ENCODE measurements at places on chromosomes 6 and 20.

DNA sequence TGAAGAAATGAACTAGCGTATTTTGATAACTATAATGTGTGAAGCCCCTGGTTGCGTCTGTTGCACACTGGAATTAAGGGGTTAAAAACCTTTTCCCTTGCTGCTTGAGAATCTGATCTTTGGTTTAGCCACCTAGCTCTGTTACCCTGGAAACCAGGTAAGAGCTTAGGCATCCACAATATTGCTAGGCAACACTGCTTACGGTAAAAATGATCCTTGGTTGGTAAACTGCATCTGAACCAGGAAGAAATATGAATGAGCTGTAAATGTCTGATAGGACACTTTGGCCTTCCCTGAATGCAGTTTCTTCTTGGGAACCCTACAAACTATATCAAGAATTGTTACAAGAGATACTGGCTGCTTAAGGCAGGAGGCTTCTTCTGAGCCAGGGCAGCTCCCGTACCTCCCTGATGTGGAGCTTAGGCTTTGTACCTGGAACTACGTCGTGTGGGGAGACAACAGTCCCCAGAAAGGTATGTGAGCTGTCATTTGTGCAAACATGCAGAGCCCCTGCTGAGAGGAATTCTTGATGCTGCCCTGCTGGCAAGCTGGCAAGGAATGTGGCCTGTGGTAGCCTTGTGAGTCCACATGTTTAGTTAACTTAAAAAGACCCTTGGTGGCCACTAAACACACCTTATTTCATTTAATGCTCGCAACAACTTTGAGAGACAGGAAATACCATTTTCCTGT, 18.4 kb downstream of the UBE3D start:
- no peak for DNase-seq

- no peak for DNase-seq
Observed at GRCh38 chr6:167906899-167907298, 80.2 kb downstream of the AFDN start.

DNA sequence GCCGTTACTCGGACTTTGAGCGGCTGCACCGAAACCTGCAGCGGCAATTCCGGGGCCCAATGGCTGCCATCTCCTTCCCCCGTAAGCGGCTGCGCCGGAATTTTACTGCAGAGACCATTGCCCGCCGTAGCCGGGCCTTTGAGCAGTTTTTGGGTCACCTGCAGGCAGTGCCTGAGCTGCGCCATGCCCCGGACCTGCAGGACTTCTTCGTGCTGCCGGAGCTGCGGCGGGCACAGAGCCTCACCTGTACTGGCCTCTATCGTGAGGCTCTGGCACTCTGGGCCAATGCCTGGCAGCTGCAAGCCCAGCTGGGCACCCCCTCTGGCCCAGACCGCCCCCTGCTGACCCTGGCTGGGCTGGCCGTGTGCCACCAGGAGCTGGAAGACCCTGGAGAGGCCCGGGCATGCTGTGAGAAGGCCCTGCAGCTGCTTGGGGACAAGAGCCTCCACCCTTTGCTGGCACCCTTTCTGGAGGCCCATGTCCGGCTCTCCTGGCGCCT, 7.2 kb downstream of the SNX21 start:
- no peak for DNase-seq

DNA sequence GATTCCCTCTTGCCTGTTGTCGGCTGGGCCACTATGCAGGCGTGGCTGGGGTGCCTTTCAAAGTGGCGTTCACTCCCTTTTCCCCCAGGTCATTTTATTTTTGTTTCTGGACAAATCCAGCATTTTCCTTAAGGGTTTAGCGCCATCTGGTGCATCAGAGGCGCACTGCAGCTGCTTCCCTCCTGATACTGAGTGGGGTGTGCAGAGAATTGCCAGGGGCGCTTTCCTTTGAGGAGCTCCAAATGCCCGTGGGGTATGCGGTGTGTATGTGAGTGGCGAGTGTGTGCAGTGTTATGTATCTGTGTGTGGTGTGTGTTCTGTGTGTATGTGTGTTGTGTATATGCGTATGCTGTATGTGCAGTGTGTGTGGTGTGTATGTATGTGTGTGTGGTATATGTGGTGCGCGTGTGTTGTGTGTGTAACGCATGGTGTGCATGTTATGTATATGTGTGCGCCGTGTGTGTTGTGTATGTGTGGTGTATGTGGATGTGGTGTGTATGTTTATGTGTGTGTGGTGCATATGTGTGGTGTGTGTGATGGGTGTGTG, 100.1 kb upstream of the AGPAT4 start:
- no peak for DNase-seq

GRCh38 chr6:158284007-158284875, 28.0 kb upstream of the TULP4 start:
- no peak for DNase-seq

- no peak for DNase-seq
Observed at GRCh38 chr20:59160389-59161115, 3.1 kb upstream of the ZNF831 start.

GRCh38 chr20:1741309-1742048, 83.9 kb upstream of the SIRPG start:
- DNase-seq: no peak

DNA sequence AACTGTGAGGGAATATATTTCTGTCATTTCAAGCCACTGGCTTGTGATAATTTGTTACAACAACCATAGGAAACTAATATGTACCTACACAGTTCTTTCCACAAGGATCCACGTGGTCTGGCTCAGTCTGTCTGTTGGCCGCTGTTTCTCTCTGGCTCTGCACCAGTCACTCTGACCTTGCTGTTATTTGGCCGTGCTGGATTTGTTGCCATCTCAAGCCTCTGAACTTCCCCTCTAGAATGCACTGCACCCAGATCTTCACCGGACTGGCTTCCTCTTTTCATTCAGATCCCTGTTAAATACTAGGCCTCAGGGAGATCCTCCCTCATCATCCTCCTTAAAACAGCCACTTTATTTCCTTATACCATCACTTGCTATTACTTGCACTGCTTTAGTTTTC, 446.8 kb downstream of the TFAP2B start:
- DNase-seq: no peak

DNA sequence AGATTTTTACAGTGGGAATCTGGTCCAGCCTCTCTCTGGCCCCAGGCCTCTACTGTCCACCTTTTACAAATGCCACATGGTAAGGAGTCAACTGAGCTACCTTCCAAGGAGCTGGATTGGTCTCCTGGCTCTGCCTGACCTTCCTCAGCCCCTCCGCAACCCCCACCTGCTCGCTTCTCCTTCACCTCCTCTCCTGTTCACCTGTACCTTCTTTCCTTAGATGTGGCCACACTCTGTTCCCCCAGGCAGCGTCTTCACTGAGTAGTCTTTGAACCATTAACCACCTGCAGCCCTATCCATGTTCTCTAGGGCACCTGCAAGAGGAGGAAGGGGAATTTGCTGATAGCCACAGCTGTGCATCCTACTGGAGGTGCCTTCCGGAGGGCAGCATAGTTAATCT, 55.3 kb upstream of the DDR1 start:
- no peak for DNase-seq

DNA sequence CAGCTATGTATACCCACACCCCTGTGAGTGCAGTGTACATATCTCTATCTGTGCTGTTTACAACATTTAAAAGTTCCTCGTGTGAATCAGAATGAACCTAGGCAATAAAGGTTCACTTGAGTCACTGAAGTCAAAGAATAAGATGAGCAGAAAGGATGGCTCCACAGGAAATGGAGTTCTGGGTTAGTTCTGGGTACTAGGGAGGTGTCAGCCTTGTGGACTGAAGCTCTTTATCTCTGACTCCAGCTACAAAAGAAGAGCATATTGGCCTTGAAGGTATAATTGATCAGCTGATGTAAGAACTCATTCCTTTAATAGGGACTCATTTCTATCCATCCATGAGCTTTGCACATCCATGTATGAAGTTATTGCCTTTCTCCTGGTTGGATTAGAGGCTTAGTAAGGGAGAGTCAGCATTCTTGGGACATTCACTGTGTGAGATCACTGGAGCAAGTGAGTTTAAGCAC, 73.9 kb upstream of the BACH2 start:
- no peak for DNase-seq

- no peak for DNase-seq
Observed at GRCh38 chr6:47238456-47238995, 71.2 kb downstream of the TNFRSF21 start.

DNA sequence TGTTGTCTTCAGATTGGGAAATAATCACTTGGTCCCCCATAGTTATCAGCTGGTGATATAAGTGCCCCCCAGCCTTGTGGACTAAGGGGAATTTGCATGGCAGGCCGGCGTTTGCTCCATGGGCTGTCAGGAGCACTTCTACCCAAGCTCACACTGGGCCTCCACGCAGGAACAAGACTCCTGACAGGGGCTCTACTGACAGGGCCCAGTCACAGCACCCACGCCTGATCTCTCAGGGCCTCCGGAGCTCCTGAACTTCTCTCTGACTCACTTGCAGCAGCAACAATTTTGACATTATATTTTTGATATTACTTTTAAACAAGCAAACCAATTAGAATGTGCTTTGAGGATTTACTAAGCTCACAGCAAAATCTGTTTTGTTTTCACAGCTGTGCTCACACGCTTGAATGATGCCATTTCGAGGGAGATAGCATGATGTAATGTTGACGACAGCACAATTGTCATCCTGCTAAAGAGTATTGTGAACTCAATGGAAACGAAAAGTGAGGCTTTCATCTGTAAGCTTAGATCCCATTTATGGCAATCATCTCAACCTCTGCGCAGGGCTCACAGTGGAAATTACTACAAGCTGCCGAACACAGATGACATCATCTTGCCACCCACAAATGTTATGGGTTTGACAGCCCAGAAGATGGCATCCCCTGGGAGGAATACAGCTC, 28.7 kb upstream of the TXNDC5 start:
- DNase-seq: peak; percentile 40

- DNase-seq: no peak
Observed at GRCh38 chr6:139825935-139826374, 451.5 kb upstream of the CITED2 start.

GRCh38 chr6:16514249-16514648, 247.0 kb downstream of the ATXN1 start:
- DNase-seq: no peak

DNA sequence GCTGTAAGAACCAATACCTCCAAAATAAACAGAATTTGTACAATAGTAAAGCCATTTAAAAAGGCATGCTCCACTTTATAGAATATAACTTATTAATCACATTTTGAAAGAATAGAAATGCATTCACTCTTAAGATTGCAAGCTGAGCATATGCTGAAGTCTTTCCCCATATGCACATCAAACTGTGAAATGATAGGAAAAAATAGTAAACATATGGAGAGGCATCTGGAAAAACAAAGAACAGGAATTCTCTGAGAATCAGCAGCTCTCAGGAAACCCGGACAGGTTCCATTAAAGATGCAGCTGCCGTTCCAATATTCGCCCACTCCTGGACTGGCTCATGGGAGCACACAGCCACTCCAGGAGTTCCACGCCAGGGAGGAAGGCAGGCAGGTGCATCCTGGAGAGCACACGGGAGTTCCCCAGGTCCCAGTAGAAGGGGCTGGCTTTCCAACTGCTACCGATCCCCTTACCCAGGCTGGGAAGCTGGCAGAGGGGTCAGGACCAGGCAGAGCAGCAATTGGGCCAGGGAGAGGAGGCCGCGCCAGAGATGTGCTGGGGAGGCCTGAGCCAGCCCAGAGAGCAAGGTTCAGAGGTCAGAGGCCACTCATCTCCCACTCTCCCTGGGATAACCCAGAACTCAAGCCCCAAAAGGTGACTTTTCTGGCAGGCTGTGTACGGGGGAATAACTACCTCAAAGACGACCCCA, 111.1 kb downstream of the DLL1 start:
- DNase-seq: no peak

DNA sequence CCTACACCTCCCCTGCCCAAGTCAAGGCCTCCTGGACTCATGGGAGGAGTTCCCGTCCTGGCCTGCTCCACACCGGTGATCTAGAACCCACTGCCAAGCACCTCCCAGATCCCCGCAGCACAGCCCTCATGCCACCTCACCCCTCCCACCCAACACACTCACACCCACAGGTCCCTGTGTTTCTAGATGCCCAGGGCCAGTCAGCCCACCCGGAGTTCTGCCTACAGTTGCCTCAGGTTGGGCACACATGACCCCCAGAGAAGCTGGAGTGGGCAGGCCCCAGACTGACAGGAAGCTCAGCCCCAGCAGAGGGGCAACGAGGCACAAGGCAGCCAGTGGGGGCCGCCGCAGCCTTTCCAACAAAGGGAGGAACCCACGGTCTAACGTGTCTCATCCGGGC, 29.6 kb downstream of the RRBP1 start:
- DNase-seq: no peak

DNA sequence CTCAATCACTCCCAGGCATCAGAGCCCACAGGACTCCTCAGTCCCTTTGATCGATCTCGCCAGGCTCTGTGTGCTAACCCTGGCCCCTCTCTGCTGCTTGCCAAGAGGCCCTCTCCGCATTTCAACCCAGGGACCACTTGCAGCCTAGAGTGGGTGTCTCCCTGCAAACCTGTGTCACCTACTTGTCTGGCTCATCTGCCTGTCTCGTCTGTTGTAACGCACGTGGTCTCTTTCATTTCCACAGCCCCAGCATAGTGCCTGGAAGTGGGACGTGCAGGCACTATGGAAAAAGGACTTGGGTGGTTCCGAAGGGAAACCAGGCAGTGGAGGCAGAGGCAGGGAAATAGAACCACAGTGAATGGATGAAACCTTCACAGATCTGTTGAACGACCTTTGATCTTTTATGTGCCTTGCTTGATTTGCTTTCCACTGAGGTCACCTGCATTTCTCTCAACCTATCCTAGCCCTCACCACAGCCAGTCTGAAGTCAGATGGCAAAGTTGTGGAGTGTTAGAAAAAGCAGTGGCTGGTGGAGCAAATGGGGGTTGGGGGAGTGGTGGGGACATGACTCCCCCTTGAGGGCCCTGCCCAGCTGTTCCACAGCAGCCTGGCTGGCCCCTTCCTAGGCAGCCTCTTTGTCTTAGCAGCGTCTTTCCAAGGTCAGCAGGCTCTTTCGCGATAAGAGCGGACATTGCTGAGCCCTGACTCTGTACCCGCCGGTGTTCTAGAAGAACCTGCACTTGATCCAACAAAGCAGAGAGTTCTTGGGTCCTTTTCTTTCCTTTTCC, 55.8 kb upstream of the TAGAP start:
- DNase-seq: no peak

GRCh38 chr20:36447101-36447500, 94.2 kb upstream of the MYL9 start:
- DNase-seq: no peak

DNA sequence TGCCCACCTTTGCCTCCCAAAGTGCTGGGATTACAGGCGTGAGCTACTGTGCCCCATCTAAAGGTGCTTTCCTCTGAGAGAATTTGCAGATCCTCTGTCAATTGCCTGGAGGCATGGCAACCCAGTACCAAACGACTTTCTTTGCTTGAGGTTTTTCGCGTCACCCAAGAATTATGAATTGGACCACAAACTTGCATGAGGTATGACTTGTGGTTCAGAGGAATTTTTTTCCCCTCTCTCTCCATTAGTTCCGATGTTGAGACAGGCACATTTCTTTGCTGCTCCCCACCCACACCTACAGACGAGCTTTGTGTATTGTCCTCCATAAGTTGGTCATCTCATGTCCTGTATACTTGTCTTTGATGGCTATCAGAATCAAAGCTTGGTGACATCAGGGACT, 11.8 kb upstream of the SCAF8 start:
- DNase-seq: no peak

- no peak for DNase-seq
Observed at GRCh38 chr6:6351511-6352025, 31.1 kb upstream of the F13A1 start.
